T-cell (primary cell): ENCODE measurements at places on chromosomes 7 and 10.

DNA sequence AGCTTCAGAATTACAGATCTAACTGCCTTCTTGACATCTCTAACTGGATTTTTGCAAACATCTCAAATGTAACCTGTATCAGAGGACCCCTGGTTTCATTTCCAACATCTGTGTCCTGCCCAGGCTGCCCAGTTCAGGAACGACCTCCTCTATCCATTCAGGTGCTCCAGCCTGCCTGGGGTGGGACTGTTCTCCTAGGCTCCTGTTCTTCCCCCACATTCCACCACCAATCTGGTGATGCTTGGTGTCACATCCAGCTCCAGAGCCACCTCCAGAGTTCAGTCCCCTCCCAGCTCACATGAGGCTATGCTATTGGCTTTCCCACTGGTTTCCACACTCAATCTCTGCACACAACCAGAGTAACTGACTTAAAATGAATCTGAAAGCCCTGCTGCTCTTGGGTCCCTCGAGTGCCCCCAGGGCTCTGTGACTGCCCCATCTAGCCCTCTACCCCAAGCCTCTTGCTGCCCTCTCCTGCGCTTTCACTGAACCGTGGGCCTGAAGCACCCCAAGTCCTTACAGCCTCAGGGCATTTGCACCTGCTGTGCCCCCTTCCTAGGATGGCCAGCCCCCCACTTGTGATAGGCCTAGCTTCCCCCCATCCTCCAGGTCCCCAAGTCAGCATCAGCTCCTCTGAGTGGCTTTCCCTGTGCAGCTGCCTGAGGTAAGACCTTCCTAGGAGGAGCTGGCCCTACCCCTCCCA lies 46.1 kb downstream of the PPIF start:
- no peak for DNase-seq

GRCh38 chr7:5636914-5637313 lies 144.5 kb downstream of the RNF216 start:
- DNase-seq, result no peak

GRCh38 chr10:103713676-103714075 lies 141.7 kb downstream of the SH3PXD2A start:
- DNase-seq, result no peak

DNA sequence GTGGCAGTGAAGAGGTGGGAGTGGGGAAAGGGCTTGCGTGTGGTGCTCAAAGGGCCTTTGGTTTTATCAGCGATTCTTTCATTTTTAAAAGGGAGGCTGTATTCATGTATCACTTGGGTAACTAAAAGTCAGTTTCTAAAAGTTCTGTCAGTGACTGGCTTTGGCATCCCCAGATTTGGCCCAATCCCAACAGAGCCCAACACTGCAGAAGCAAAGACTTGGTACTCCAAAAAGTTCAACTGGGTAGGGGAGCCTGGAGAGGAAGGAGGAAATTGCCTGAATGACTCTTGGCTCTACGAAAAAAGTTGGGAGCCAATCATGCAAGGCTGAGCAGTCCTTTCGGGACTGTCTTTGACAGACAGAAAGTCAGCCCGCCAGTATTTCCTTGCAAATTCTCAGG lies 54.5 kb upstream of the COL13A1 start:
- no peak for DNase-seq
